H9 (cell line): ENCODE measurements at places on chromosomes 7 and 10. TPM values are rescaled to one million over a fixed set of nuclear protein-coding genes. Genes with fewer than 3 reads are reported as not detected.
A peak's percentile ranks its signal among the peaks of the same experiment; 100 is the strongest.

The C10orf67 gene
- not detected in 2 replicates for total RNA-seq

GRCh38 chr7:56079450-56080185 lies 13.1 kb downstream of the PHKG1 start:
- H3K4me3 ChIP-seq: no peak overlapping the region
- H3K27me3 ChIP-seq: no peaks in the 10 kb centered on the region
- DNase-seq: peak; percentile 65

GRCh38 chr10:112160834-112161233 lies 22.7 kb downstream of the GPAM start:
- no peak overlapping the region for H3K4me3 ChIP-seq
- H3K27ac ChIP-seq: no peak overlapping the region
- no peak for DNase-seq
- H3K4me1 ChIP-seq: no peaks in the 10 kb centered on the region
- H3K27me3 ChIP-seq: no peaks in the 10 kb centered on the region

The ZNF804B gene
- total RNA-seq: not detected in 2 replicates

DNA sequence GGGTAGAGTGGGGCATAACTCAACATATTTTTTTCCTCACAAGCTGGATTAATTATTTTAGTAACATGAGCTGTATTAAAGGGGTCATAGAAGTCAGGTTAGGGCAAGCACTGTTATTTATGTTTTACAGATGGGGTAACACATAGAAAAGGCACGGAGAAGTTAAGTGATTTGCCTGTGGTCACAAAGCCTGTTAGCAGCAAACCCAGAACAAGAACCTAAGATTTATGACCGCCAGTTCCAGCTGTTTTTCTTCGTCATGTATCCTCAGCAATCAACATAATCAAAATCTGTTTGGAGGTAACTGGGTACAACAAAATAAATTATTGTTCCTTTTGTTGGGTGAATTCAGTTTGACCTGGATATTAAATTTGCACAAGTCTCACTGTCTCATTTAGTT lies 57.2 kb upstream of the BET1 start:
- H3K4me1 ChIP-seq: no peaks in the 10 kb centered on the region
- H3K4me3 ChIP-seq: no peak overlapping the region
- no peak for DNase-seq
- no peaks in the 10 kb centered on the region for H3K27me3 ChIP-seq

- H3K27ac ChIP-seq: no peak overlapping the region
- no peak overlapping the region for H3K4me3 ChIP-seq
- H3K4me1 ChIP-seq: no peaks in the 10 kb centered on the region
- no peak for DNase-seq
- H3K27me3 ChIP-seq: no peaks in the 10 kb centered on the region
These were observed 286.0 kb upstream of the TMEM229A start for GRCh38 chr7:124318721-124319450.

The DDC gene
- not detected in 2 replicates for total RNA-seq

DNA sequence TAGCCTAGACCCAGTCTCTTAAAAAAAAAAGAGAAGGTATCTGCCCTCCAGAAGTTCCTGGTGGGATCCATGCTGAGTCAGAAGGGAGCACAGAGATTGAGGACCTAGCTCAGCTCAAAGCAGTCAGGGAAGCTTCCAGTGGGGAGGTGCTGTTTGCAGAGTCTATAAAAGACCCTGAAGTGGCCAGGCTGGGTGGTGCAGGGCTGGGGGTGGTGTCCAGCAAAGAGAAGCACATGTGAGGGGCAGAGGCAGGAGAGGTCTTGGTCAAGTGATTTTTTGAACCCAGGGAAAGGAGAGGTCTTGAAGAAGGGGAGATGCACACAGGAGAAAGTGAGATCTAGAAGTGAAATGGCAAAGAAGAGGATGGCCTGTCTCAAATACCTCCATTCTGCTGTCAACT lies 130.4 kb upstream of the PODXL start:
- no peak overlapping the region for H3K27ac ChIP-seq
- DNase-seq: no peak
- H3K27me3 ChIP-seq: no peaks in the 10 kb centered on the region
- no peaks in the 10 kb centered on the region; the same call in 2 of the 3 replicates for H3K36me3 ChIP-seq
- no peaks in the 10 kb centered on the region for H3K4me1 ChIP-seq

The GIMAP1 gene
- total RNA-seq: not detected in 2 replicates

The MBL2 gene
- total RNA-seq: not detected in 2 replicates

DNA sequence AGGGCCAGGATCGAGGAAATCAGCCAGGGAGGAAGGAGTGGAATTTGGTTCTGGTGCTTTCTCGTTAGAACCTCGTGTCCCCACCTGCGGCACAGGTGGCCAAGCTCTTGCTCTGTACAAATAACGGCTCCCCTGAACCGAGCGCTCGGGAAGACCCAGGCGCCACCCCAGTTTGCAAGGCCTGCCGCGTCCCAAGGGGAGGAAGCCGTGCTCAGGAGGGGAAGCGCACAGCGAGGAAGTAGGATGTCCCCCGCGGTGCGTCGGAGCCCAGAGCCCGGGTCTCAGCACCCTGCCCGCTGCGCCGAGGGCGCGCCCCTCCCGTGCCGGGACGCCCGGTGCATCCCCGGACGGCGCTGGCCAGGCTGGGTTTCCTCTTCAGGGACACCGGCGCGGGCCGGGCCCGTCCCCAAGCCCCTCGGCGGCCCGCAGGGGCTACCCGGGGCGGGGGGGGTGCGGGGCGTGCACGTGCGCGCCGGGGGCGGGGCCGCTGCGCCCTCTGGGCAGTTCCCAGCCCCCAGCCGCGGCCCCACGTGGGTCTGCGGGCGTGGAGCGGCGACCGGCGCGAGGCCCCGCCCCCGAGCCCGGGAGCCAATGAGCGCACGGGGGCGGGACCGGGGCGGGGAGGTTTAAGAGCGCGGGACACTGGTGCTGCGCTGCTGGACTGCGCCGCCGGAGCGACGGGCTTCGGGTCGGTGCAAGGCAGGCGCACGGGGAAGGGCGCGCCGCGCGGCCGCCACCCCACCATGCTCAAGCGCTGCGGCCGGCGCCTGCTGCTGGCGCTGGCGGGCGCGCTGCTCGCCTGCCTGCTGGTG lies at the start of gene LFNG:
TSS of gene LFNG (plus strand) at position 656 of the 812 bp plus-strand sequence. CDS start at position 744, 88 bp downstream.
- peak; percentile 84 for DNase-seq
- no peak within 1 kb of the TSS for H3K27ac ChIP-seq
- no peaks in the 10 kb centered on the region; the same call in 1 of the 2 replicates for H3K27me3 ChIP-seq
- H3K4me1 ChIP-seq: peaks cover 4% of the 10 kb centered on the region; the same call in 1 of the 2 replicates
- H3K36me3 ChIP-seq: peaks cover 4% of the 10 kb centered on the region; the same call in 1 of the 2 replicates
- peak within 1 kb of the TSS; percentile 93 for H3K4me3 ChIP-seq

The CDC14C gene
- total RNA-seq: not detected in 2 replicates

GRCh38 chr10:77041636-77042258 lies 595.9 kb downstream of the KCNMA1 start:
- H3K36me3 ChIP-seq: no peaks in the 10 kb centered on the region
- H3K4me1 ChIP-seq: no peaks in the 10 kb centered on the region; the same call in 1 of the 2 replicates
- H3K27ac ChIP-seq: no peak overlapping the region
- H3K27me3 ChIP-seq: no peaks in the 10 kb centered on the region
- DNase-seq: no peak
- H3K4me3 ChIP-seq: no peak overlapping the region

- DNase-seq: no peak
- H3K4me1 ChIP-seq: no peaks in the 10 kb centered on the region
- no peaks in the 10 kb centered on the region for H3K27me3 ChIP-seq
- H3K36me3 ChIP-seq: peaks cover 3% of the 10 kb centered on the region; the same call in 1 of the 2 replicates
These were observed 90.2 kb upstream of the ABI1 start for GRCh38 chr10:26950934-26951333.

DNA sequence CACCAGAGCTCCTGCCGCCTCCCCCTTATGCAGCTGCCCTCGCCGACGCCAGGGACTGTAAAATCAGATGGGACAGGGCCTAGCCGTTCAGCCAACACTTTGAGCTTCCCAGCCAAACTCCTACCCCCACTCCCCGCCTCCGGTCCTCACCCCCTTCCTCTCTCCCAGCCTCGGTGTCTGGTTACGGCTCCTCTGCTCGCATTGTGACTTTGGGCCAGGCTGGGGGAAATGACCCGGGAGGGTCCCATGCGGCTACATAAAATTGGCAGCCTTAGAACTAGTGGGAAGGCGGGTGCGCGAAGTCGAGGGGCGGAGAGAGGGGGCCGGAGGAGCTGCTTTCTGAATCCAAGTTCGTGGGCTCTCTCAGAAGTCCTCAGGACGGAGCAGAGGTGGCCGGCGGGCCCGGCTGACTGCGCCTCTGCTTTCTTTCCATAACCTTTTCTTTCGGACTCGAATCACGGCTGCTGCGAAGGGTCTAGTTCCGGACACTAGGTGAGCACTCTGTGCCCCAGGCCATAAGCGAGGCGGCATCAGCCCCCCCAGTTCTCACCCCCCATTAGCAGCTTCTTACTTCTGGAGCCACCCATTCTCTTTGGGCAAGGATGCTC lies at the start of gene KAZALD1:
TSS of gene KAZALD1 (plus strand) at position 366 of the 608 bp plus-strand sequence. CDS start 604 bp downstream, outside the sequence.
- no peaks in the 10 kb centered on the region; the same call in 1 of the 2 replicates for H3K4me1 ChIP-seq
- H3K4me3 ChIP-seq: peak within 1 kb of the TSS; percentile 96

The ZP3 gene
- 1.3 TPM in 2 replicates for total RNA-seq

DNA sequence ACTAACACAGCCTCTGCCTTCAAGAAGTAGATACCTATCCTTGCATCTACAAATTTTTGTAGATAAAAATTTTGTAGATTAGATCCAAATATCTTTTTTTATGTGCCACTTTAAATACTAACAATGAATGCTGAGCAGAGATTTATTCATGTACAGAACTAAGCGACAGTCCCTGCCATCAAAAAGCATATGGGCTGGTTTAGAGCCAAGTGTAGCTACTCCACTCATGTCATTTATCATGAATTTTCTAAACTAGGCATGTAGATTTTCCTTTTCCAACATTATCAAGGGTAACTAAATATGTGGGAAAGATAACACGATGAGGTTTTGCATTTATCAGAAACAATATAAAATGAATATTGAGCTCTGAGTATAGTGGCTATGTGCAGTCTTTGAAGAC lies 857.5 kb downstream of the XPNPEP1 start:
- H3K36me3 ChIP-seq: no peaks in the 10 kb centered on the region
- H3K27ac ChIP-seq: no peak overlapping the region
- no peak for DNase-seq

GRCh38 chr7:80135309-80136104 lies 876 bp downstream of the GNAI1 start:
- H3K4me3 ChIP-seq: peak overlapping the region; percentile 92
- peaks cover 2% of the 10 kb centered on the region; the same call in 1 of the 2 replicates for H3K36me3 ChIP-seq
- no peak overlapping the region for H3K27ac ChIP-seq

GRCh38 chr7:134051020-134051419 lies 76.1 kb upstream of the LRGUK start:
- H3K4me1 ChIP-seq: no peaks in the 10 kb centered on the region; the same call in 1 of the 2 replicates
- H3K27ac ChIP-seq: no peak overlapping the region
- peaks cover 6% of the 10 kb centered on the region for H3K36me3 ChIP-seq
- H3K4me3 ChIP-seq: no peak overlapping the region
- no peaks in the 10 kb centered on the region for H3K27me3 ChIP-seq

DNA sequence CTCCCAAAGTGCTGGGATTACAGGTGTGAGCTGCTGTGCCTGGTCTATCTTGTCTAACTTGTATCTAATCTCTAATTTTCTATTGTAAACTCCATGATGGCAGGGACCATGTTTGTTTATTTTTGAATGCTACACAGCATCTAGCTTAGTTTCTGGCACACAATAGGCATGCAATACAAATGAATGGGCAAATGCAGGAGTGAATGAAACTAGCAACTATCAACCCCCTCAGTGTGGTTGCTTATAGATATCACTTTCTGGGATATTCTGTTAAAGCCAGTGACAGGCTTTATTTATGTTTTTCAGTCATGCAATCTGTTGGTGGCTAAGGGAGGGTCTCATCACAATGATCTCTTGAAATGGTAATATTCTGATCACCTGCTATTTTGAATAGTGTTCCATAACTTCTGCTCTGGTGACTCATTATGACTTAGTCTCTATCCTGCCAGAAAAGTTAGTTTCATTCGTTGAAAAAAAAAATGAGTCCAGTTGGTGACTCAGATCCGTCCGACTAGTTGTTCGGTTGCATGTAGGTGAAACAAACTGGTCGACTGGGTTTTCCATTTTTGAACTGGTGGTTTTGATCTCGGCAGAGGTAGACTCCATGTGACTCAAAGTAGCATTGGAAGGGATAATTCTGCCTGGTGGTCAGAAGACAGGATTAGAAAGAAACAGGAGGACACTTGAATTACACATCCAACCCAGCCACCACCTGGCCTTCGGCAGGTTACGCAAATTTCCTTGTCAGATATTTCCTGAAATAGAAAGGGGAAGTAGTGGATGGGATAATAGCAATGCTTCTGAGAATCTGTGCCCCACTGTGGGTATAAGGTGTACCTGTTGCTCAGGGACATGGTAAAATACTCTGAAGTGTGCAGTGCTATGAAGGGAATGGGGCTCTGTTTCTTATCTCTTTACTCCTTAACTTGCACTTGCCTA lies 76.8 kb downstream of the GATA3 start:
- H3K27me3 ChIP-seq: no peaks in the 10 kb centered on the region
- H3K36me3 ChIP-seq: no peaks in the 10 kb centered on the region
- H3K4me1 ChIP-seq: no peaks in the 10 kb centered on the region
- H3K4me3 ChIP-seq: no peak overlapping the region
- no peak for DNase-seq

DNA sequence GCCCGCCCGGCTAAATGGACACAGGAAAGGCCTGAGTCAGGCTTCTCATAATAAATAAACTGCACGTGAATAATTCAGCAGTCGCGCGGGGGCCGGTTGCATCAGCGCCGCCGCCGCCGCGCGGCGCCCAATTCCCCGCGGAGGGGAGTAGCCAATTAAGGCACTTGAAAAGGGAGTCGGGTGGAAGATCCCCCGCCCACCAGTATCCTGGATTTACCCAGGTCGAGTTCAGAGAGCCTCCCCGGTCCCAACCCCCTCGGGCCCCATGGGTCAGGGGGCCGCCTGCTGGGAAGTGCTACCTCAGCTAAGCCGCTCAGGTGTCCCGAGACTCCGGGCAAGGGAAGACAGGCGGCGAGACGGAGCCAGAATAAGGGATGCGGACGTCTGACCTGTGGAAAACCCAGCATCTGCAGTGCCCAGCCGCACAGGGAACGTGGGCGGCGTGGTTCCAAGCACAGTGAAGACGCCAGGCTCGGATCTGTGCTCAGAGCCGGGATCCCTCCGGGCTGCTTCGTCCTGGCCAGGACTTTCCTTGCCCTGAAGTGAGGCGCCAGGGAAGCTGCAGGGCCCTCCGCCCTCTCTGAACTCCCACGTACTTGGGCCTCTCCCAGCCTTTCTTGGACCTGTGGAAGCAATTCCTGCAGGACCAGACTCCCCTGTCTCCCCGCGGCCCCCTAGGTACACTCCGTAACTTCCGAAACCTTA lies 7.3 kb upstream of the LBX1 start:
- peak overlapping the region; percentile 56 for H3K4me3 ChIP-seq
- H3K27ac ChIP-seq: no peak overlapping the region
- H3K36me3 ChIP-seq: no peaks in the 10 kb centered on the region
